ENCODE measurements at places on chromosomes 13 and 19.

GRCh38 chr13:30665638-30666037 is 47.9 kb downstream of the USPL1 start:
- no peak for DNase-seq

DNA sequence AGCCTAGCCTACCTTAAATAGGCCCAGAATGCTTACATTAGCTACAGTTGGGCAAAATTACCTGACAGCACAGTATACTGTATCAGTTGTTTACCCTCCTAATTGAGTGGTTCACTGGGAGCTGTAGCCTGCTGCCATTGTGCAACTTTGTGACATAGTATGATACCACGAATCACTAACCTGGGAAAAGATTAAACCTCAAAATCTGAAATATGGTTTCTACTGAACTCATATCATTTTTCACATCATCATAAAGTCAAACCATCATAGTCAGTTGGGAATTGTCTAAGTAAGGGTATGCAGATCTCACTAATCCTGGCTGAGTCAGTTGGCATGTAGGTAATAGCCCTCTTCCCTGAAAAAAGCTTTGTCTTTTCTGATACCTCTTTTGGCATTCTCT is 9.2 kb downstream of the PAN3 start:
- DNase-seq = no peak

GRCh38 chr13:25109341-25109740 is 13.4 kb downstream of the PABPC3 start:
- DNase-seq = no peak

- DNase-seq = no peak
Observed at GRCh38 chr19:42156571-42156970, 24.3 kb upstream of the POU2F2 start.

- no peak for DNase-seq
Observed at GRCh38 chr19:27741236-27741635, 1471.7 kb downstream of the UQCRFS1 start.

- DNase-seq = no peak
Observed at GRCh38 chr19:8501516-8501915, 924 bp downstream of the PRAM1 start.

GRCh38 chr13:112263152-112263551 is 113.0 kb upstream of the SPACA7 start:
- no peak for DNase-seq

- DNase-seq = no peak
Observed at GRCh38 chr13:77817521-77817920, 101.1 kb downstream of the EDNRB start.

GRCh38 chr19:35642798-35643254 is 1.3 kb downstream of the ETV2 start:
- no peak for DNase-seq

- no peak for DNase-seq
Observed at GRCh38 chr13:81031996-81032395, 691.1 kb upstream of the SPRY2 start.

DNA sequence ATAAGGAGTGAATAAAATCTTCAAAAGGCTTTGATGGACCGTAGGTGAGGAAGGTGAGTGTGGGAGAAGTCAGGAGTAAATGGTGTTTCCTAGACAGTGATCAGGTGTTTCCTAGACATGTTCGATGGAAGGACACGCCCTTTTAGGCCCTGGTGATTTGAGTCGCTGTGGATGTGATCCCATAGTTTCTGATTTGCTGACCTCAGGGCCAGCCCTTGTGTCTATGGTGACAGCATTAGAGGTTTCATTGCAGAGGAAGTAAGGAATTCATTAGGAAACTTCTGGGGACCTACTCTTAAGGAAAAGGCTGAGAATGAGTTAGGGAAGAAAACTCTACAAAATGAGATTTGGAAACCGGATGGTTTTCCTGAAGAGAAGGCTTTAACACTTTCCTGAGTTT is 31.5 kb upstream of the RNF113B start:
- DNase-seq = no peak

- DNase-seq = peak; percentile 5
Observed at GRCh38 chr19:32877323-32877912, 7.9 kb upstream of the SLC7A9 start.

DNA sequence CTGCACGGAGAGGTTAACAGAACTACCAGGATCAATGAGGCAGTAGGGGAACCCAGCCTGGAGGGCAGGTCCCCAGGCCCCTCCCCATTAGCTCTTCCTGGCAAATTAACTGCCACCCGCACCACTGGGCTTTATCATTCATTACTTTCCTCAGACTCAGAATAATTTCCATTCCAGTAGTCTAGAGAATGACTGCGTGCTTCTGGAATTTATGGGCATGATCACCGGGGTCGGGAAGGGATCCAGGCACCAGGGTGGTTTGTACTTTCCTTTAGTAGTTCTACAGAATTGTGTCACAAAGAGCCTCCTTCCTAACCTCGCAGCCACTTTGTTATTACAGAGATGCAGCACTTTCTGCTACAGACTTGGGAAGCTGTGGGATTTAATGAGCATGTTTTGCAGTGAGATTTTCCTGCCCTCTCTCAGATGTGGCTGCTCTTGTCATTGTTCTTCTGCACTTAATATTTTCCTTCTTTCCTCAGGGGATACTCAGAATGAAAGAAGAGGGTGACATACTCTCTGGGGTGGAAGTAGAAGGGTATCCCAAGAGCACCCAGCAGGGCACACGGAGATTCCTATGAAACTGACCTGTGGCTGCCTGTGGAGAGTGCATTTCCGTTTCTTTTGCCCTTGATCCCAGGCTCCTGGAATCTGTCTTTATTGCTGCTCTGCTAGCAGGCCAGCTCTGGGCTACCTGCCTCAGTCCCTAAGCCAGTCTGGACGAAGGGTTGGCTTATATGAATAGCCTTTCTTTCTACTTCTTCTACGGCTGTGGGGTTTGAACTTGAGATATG is 285.0 kb upstream of the SLC10A2 start:
- DNase-seq = no peak

- peak; percentile 52 for DNase-seq
Observed at GRCh38 chr13:110817143-110817542, 97.7 kb downstream of the ANKRD10 start.

DNA sequence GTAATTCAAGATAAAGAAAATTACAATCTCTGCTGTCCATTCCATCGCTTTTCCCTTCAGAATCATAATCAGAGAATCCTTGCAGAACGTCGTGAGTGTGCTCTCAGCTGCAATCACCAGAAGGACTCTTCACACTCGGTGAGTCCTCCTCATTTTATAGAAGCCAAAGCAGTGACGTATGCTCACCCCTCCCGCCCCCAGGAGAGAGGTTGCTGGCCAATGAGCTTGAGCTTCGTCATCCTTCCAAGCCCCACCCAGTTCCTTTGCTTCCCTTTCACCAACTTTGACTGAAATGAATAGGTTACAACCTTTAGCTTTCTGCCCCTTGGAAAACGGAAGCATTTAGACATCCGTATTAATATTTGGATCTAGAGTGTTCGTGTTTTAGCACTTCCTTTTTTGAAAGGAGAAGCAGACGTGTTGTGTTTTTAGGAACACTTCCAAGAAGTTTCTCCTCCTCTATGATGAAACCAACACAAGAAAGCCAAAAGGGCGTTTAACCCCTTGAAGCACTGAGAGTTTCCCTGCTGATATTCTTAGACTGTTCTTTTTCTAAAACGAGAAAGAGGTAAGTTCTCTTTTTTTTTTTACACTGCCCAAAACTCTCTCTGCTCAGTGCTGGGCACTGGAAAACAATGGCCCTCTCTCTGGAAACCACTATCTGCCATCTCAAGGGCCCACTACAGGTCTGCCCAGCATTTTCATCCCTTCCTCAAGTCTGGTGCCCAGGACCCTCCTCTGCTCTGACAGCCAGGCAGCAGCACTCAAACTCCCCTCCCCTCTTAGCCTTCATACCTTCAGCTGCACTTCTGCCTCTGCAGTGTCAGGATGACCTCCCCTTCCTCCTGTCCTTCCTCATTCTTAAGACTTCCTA is 44.3 kb upstream of the CEACAM21 start:
- DNase-seq = peak; percentile 75

DNA sequence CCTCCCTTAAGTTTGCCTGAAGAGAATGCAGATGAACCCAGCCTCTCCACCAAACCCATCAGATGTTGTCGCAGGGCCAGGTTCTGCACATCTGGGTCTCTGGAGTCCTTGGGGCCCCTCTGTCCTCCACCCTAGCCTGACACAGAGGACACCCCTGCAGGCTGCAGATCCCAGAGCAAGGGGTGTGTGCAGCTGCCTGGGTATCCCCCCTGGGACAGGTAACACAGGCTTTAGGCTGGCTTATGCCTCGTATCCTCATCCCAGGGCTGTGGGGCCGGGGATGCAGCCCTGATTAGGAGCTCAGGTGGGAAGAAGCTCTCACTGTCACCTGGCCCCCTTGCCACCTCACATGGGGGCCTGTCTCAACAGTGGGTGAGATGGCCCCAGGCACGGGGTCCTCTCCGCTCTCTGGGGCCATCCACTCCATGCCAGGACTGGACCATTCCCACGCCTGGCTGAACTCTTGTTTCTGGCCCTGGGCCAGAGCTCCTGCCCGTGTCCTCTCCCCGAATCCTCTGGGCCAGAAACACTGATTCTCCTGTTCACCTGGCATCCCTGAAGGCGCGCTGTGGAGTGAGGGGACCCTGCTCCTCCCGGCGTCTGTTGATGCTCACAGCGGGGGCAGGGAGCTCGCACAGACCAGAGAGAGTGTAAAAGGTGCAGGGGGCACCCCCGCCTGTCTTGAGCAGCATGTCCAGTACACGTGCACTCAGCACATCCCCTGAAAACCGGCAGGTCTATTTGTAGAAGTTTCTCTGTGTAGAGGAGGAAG is 38.7 kb upstream of the TPM4 start:
- no peak for DNase-seq

DNA sequence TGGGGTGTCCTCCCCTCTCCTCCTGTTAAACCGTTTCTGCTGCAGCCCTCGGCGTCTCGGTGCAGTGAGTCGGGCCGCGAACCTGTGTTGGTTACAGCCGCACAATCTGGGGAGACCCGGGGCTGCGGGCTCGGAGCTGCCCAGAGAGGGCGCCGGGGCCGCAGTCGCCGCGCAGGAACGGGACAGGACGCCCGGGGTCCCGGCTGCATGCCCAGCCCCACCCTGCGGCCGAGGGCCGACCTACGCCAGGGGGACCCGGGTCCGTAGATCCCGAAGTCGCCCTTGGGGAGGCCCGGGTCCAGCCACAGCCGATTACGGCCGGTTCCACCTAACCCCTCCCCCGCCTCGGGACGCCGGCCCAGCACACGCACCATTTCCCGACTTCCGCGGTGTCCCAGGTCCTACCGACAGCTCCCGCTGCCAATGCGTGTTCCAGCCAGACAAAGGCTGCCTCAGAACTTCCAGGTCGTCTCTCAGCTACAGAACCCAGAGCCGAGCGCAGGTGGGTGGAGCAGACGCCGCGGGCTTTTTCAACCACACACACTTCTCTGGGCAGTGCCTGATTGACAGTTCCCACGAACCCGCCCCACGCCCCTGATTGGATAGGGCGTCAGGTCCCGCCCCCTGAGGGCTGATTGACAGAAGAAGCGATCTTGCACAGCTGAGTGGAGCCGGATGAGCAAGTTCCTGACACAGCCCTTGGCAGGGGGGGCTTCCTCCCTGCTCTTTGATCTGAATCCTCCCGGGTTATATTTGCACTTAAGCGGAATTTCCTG is at the start of gene ZNF443:
ZNF443 (minus strand) TSS at position 481 of the 776 bp plus-strand sequence; CDS start at position 374, 107 bp downstream.
- DNase-seq = peak; percentile 88

DNA sequence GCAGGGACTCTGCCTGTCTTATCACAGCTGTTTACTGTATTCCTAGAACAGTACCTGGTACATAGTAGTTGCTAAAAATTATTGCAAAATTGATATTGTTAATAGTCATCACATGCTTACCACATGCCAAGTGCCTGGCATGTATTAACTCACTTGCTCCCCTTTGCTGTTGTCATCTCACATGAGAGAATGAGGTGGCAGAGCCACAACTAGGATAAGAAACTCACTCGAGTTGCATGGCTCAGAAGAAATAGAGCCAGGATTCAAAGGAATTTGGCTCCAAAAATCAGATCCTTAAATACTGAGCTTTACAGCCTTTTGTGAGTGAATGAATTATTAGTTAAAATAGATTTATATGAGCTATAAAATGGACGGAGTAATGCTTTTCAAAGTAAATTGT is 42.6 kb downstream of the B3GLCT start:
- DNase-seq = no peak

DNA sequence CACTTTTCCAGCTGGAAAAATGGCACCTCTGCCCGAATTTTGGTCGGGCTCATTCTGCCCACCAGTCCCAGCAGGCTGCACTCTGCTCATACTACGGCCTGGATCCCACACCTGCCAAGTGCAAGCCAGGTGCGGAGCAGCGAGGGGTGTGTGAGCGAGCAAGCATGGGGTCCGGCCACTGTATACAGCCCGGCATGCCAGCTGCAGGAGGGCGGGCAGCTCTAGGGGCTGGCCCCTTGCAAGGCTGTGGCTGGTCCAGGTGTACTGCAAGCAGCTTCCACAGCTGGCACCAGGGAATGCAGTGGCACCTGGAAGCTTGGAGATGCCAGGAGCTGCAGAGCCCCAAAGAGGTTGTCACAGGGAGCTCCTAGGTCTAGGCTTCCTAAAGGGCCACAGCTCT is 2.7 kb upstream of the INTS6 start:
- DNase-seq = no peak

DNA sequence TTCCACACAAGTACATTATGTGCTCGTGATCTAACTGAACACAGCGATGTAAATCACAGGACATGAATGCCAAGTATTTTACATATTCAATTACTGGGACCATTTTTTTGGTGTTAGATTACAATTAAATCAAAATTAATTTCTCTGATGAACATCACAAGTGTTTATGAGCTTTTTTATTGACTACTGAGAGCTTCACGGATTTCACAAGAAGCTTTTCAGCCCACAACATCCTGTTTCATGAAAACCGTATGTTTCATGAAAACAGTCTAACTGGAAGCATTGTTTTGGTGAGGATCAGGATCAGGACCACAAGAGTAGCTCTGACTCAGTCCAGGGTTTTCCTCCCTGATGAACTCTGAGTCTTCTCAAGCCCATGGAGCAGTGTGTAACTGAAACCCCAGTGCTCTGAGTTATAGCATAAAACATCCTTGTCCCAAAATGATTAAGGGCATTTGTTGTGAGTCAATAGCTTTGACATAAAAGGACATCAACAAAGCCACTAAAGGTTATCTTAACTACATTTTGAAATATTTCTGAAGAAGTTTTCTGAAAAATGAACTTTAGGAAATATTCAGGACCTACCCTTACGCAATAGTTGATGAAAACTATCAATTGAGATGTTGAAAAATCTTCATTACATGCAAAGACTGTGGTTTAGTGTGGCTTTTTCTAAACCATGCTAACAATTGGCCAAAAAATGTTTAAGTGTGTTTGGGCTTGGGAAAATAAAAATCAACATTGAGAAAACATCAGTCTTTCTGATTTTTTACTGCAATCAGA is 49.3 kb downstream of the UFM1 start:
- no peak for DNase-seq

- DNase-seq = no peak
Observed at GRCh38 chr13:101695870-101696516, 243.5 kb downstream of the ITGBL1 start.

Data from GM13977 (cell line).